ENCODE measurements at places on chromosomes 16 and 17.

GRCh38 chr17:46984341-46984740 is 5.3 kb upstream of the RPRML start:
- no peak for DNase-seq

DNA sequence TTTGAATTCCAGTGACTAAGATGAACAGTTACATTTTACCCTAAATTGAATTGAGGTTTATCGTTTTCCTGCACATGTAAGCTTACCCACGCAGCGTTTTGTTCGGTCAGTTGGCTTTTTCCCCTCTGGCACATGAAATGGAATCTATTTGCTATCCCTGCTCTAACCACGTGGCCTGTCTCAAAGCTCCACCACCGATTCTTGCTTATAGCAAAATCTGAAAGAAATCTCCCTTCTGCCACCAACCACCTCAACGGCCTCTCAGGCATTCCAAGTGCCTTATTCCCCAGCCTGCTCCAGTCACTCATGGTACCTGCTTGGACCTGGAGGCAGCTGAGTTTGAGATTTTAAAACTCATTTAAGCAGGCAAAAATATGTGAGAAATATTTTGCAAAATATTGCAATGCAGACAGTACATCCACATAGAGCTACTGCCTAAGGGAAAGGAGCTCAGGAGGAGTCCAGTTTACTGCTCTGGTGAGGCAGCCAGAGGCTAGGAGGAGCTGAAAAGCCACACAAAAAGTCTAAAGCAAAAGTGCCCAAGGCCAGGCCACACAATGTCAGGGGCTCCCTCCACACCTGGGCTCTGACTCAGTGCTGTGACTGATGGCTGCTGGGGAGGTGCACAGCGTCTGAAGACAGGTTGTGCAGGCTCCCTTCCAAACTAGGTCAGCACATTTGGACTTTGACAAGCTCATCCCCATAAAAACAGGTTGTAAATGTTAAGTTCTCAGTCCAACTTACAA is 26.4 kb downstream of the ARHGAP17 start:
- no peak for DNase-seq

GRCh38 chr17:71741836-71742235 is 379.0 kb upstream of the SOX9 start:
- no peak for DNase-seq

GRCh38 chr17:83127431-83128160 is 48.2 kb downstream of the METRNL start:
- DNase-seq: no peak

GRCh38 chr16:9503251-9503984 is 412.0 kb downstream of the HAPSTR1 start:
- DNase-seq: no peak

GRCh38 chr17:28949185-28950016 is 1.9 kb downstream of the PHF12 start:
- DNase-seq: no peak

DNA sequence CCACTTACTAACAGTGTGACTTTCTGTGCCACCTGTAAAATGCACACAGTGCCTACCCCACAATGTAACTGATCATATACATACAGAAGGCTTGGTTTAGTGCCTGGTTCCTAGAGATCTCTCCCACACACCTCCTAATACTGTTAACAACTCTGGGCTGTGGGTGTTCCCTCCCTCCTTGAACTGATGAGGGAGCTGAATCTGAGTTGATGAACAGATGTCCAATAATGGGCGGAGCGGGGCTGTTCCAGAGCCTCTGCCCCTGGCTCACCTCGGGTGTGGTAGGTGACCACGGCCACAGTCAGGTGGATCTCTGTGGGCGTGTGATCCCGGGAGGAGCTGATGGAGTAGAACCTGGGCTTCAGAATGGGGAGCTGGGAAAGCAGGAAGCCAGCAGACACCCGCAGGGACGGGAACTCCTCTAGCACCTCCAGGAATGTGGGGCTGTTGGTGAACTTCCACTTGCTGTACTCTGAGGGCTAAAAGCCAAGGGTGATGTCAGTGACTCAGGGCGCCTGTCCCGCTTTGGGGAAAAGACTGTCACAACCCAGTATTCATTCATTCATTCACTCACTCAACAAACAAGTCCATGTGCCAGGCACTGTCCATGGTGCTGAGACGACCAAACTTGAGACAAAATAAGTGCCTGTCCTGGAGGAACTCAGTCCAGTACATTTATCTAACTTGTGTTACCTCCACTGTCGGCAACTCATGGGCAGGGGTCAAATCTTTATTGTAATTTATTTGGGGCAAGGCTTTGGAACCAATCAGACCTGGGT is 37.6 kb downstream of the NOS2 start:
- no peak for DNase-seq

- no peak for DNase-seq
Measured at GRCh38 chr17:2102931-2103809, 48.3 kb downstream of the HIC1 start.

DNA sequence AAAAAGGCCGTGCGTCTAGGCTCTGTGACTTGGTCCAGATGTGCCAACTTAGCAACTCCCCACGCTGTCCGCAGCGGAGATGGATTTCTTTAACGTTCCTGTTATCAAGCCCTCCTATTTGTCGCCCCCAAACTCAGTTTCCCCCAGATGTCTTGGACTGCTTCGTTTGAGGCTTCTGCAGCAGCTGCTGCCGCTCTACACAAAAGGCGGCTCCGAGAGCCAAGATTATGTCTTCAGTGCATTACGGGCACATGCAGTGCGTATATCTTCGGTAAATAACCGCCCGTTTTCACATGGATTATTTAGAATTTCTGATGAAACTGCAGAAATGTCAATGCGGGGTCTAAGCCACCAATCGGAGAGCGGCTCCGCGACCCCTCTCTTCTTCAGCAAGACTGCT is 240.6 kb upstream of the ZFHX3 start:
- DNase-seq: no peak

Data from NCI-H1417 treated with DMSO at 0.1 percent for 48 hours (cell line).